ENCODE measurements at places on chromosomes 5 and 9.

GRCh38 chr9:6355728-6356127 lies 27.6 kb downstream of the TPD52L3 start:
- DNase-seq, result no peak

- DNase-seq, result no peak
These were observed 80.1 kb downstream of the SPTLC1 start for GRCh38 chr9:92035146-92035545.

DNA sequence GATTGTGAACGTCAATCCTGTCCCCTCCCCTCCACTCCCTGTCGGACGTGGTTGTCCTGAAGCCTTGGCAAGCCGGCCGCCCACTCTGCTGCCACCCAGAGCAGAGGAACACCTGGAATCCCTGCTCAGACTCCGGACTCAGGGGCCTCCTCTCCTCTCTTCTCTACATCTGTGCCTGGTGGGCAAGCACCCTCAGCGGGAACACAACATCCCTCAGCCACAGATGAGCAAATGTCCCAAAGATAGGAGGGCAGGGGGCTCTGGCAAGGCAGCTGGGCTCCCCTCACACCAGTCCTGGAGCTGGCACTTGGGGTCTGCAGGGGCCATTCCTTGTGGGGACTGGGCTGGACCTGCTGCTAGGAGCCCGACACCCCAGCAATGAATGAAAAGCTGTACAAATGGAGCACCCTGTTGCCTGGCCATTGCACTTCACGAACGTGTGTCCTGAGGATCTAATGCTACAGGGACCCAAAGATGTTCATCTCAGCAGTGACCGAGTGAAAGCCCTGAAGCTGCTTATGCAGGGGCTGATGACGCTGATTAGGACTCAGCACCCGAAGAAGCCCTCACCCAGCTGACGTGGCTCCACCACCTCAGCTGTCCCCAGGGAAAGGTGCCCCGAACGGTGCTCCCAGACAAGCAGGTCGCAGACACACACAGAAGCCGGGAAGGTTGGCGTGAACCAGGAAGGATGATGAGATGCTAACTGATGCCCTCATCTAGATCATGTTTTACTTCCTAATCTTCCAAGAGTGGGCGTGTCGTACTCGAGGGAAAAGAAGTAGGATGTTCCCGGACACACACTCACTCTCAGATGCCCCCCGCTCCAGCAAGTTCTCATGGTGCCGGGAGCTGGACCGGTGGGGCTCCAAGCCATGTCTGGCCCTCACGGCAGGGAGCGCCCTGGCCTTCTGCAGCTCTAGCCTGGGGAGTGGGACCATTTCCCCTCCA lies 177.0 kb upstream of the PPP1R26 start:
- DNase-seq, result no peak

GRCh38 chr5:148666353-148666752 lies 12.0 kb upstream of the HTR4 start:
- DNase-seq, result no peak

- no peak for DNase-seq
These were observed 325.1 kb upstream of the PRR16 start for GRCh38 chr5:120139039-120139438.

DNA sequence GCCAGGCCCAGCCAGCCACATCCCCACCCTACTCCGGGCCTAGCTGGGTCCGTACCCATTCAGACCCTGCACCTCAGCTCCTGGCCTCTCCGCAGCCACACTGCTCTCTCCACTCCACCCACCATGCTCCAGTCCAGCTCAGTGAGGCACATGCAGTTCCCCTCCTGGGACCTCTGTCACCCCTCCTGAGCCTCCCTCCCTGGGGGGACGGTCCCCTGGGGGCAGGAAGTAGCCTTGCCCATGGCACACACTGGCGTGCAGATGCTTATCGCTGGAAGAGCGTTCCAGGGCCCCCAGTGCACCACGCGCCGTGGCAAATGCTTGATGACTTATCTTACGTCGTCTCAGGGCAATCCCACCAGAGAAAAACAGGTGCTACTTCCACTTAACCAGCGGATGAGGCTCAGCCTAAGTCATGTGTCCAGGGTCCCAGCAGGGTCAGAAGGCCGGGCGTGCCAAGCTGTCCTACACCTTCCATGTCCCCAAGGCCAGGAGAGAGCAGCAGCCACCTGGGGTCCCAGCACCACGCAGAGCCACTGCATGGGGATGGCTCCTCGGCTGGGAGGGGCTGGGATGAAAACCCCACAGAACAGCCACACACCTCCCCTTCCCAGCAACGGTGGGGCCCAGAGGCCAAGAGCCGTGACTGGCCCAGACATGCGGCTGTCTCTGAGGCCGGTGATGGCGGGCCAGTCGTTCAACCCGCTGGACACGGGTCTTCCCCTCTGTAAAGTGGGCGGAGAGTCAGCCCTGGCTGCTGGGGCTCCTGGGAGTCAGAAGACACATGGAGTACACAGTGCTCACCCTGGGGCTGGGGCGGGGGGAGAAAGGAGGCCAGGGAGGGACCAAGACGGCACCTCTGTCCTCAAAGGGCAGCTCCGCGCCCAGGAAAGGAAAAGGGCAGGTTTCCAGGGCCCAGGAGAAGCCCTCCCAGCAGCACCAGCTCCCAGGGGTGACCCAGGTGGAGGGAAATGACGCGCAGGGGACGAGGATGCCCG lies 2.6 kb upstream of the CCDC187 start:
- no peak for DNase-seq

DNA sequence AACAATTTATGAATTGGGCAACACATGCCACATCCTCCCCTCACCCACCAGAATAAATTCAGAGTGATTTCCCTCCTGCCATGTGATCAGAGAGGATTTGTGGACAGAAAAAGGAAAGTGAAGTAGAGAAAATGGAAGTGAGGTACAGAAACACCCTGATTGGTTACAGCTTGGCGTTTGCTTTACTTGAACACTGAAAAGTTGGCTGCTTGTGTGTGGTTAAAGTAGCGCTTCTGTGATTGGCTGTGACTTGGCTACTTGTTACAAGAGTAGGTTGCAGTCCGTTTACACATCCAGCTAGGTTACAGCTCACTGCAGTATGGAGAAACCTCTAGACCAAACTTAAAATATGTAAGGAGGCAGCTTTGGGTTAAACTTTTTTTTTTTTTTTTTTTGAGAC lies 205.2 kb upstream of the ZNF608 start:
- no peak for DNase-seq

GRCh38 chr9:110967196-110967595 lies 71.1 kb downstream of the LPAR1 start:
- DNase-seq, result no peak

Data from stimulated activated CD8-positive, alpha-beta memory T cell treated with anti-CD3 and anti-CD28 coated beads, Interleukin-7, amount 100 ng/mL, for 48 hours (primary cell).